ENCODE measurements at places on chromosomes 12 and 14. TPM values are rescaled to one million over a fixed set of nuclear protein-coding genes. Genes with fewer than 3 reads are reported as not detected.

MYF5 gene
- total RNA-seq, result not detected

IKZF4 gene
- total RNA-seq, result 0.38 TPM

SLC25A21 gene
- total RNA-seq, result 0.09 TPM

MYH6 gene
- total RNA-seq, result not detected

RTL1 gene
- not detected for total RNA-seq
